Right cardiac atrium (tissue), 5 donors: ENCODE measurements at places on chromosomes 16 and 17.

DNA sequence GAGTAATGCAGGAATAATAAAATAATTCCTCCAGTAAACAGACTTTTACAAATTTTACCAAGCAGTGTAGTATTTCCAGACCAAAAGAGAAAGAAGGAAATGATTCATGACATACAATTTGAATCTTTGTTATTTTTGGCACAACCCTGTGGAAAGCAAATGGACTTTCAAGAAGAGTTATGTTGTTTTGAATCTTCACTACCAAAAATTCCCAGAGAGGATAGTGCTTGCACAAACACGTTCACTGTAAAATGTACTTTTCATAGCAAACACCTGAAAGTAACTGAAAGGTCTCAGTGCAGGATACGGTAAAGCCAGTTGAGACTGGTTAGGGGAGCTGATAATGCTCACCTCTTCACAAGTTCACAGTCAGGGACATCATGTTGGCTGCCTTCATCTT lies 107.1 kb downstream of the USP22 start:
- DNase-seq: no peak

DNA sequence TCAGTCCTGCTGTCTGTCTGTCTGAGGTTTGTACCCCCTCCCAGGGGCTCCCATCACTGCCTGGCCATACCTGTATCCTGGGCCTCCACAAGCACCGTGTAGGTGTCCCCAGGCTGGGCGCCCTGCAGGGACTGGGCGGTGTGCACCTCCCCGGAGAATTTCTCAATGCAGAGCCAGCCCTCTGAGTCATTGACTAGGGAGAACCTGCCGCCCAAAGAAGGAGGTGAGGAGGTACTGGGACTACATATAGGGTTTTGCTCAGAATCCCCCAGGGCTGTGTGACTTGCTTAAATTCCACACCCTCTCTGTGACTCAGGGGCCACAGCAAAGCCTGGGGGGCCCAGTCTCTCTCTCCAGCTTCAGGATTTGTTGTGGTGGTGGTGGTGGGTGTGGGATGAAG lies 7.6 kb downstream of the CDH16 start:
- DNase-seq: peak; percentile 33

DNA sequence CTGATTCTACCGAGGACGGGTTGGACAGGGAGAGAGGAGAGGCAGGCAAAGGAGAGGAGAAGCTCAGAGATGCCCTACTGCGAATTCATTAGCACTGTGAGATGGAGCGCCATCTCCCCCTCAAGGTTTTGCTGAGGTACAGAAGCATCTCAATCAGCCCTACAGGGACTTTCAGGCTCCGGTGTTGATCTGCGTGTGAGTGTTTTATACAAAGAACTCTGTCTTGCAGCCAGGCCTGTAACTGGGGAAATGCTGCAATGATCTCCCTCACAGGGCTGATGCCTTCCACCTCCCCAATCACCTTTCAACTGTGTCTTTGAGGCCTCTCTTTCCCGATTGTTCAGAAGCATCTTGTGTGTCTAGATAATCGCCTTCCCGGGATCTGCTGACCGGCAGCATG lies 74.8 kb downstream of the IRX6 start:
- no peak for DNase-seq

GRCh38 chr17:42472709-42473521 lies 14.2 kb downstream of the ATP6V0A1 start:
- no peak for DNase-seq

GRCh38 chr17:20706751-20707373 lies 127.3 kb downstream of the CDRT15L2 start:
- DNase-seq: no peak

- DNase-seq: peak; percentile 85
Measured at GRCh38 chr17:64020056-64020766, at the start of gene ICAM2. TSS of gene ICAM2 (minus strand) at chr17:64020633. CDS start at chr17:64006691, 13,942 bp downstream.

DNA sequence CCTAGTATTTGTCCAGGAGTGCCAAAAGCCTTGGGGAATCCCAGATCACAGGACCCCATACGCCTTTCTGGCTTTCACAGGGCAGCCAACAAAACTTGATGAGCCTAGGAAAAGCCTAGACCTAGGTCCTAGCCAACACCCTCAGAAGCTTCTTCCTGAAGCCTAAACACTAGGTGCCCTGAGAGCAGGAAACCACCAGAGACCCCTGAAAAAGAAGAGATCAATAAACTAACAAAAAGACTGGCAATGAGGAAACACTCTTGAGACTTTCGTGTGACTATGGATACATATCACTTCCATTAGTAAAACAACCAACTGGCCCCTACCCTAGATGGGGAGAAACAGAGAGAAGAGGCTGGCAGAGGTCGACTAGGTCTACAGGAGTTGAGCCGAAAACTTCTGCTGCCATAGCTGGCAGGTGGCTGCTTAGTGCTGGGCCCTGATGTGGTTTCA lies 1.2 kb downstream of the ORMDL3 start:
- no peak for DNase-seq

- DNase-seq: no peak
Measured at GRCh38 chr17:14748036-14748710, 447.3 kb downstream of the HS3ST3B1 start.

- DNase-seq: peak; percentile 95
Measured at GRCh38 chr17:44385287-44386181, 3.9 kb downstream of the ITGA2B start.

DNA sequence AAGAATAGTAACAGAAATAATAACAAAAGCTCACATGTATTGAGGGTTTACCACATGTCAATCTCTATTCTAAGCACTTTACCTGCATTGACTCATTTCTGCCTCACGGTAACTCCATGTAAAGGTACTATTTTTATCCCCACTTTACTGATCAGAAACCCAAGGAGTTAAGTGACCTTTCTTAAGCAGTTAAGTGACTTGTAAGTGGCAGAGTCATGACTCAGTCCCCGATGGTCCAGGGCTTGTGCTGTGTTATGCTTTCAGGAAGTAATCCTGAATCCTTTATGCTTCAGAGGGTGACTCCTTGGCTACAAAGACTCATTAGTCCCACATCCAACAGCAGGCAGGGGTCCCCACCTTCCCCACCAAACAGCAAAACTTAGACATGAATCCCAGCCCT lies 66.5 kb downstream of the MRM1 start:
- no peak for DNase-seq

DNA sequence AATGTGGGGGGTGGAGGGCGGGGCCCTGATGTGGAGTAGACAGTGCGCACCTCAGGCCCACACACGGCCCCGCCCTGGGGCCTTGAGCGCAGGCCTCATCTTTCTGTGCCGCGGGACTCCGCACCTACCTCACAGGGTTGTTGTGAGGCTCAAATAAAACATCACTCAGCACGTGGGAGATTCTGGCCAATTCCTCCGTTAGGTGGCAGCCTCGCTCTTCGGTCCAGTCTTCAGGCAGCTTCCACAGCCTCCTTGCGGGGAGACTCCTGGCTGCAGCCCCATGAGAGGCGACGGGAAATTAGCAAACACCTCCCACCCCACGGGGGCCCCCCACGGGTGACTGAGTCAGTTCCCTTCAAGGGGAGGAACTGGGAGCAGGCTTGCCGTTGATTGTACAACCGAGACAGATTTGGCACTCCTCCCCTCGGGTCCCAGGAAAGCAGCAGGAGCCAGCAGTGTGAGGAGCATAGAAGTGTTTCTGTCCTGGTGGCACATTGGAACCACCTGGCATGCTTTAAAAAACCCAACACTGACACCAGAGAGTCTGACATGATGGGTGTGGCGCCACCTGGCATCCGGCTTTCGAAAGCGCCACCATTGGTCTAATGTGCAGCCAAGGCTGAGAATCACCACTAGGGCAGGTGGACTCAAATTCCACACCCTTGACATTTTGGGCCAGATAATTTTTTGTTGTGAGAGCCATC lies 7.6 kb downstream of the MRM1 start:
- peak; percentile 55 for DNase-seq
